Panc1 (cell line): ENCODE measurements at places on chromosomes 2 and 18. TPM values are rescaled to one million over a fixed set of nuclear protein-coding genes. Genes with fewer than 3 reads are reported as not detected.

Gene SPATA3
- not detected for total RNA-seq

DNA sequence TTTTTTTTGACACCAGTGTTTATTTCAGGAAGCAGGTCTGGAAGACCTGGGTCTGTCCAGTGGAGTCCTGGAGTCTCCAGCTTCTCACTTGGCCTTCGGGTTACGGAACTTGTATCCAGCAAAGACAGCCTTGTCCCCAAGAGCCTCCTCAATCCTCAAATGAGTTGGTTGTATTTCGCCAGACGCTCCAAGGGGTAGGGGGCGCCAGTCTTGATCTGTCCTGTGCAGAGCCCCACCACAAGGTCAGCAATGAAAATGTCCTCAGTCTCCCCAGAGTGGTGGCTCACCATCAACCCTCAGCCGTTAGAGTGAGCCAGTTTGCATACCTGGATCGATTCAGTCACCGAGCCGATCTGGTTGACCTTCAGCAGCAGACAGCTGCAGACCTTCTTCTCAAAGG lies 21.9 kb downstream of the ASXL2 start:
- no peak overlapping the region for H3K27ac ChIP-seq
- H3K36me3 ChIP-seq: no peaks in the 10 kb centered on the region
- peaks cover 24% of the 10 kb centered on the region for H3K4me1 ChIP-seq

GRCh38 chr2:25229279-25230197 lies 61.2 kb upstream of the POMC start:
- peaks cover 6% of the 10 kb centered on the region for H3K4me1 ChIP-seq
- no peak for DNase-seq
- H3K36me3 ChIP-seq: peaks cover 2% of the 10 kb centered on the region; the same call in 1 of the 2 replicates

- no peak for DNase-seq
- H3K36me3 ChIP-seq: no peaks in the 10 kb centered on the region
- H3K4me1 ChIP-seq: no peaks in the 10 kb centered on the region
- no peak overlapping the region for H3K27ac ChIP-seq
- no peak overlapping the region for H3K4me3 ChIP-seq
- no peaks in the 10 kb centered on the region for H3K27me3 ChIP-seq
Measured at GRCh38 chr2:16816016-16816415, 150.4 kb upstream of the CYRIA start.
